ENCODE measurements at places on chromosomes 7 and 10.

DNA sequence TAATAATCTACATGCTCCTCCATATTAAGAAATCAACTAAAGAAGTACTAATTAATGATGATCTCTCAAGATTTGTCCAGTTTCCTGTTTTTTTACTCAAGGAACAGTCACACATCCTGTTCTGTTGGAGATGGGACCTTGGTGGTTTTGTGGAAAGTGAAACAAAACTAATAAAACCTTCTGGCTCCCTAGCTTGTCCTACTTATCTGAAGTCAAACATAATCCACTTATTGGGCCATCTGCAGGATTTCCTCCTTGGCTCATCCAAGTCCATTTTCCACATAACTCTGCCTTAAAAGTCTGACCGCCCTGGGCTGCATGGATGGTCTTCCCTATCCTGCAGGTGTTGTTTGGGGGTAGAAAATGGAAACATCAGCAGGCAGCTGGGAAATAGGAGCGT, 39.4 kb upstream of the TARP start:
- DNase-seq = no peak

DNA sequence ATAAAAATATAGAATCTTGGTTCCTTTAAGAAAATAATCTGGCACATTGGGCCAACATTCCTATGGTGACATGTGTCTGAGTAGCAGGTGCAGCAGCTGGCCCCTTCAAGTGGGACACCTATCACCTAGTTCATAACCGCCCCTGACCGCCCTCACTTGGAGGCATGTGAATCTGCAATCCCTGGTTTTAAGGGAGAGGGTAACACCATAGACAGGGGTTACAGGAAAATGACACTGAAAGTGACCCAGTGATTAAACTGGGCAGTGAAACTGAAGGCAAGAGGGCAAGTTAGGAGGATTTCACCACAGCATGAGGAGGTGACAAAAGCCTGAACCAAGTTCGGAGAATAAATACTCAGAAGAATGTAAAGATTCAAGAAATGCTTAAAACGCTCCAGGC, 1.1 kb downstream of the RSU1 start:
- no peak for DNase-seq

DNA sequence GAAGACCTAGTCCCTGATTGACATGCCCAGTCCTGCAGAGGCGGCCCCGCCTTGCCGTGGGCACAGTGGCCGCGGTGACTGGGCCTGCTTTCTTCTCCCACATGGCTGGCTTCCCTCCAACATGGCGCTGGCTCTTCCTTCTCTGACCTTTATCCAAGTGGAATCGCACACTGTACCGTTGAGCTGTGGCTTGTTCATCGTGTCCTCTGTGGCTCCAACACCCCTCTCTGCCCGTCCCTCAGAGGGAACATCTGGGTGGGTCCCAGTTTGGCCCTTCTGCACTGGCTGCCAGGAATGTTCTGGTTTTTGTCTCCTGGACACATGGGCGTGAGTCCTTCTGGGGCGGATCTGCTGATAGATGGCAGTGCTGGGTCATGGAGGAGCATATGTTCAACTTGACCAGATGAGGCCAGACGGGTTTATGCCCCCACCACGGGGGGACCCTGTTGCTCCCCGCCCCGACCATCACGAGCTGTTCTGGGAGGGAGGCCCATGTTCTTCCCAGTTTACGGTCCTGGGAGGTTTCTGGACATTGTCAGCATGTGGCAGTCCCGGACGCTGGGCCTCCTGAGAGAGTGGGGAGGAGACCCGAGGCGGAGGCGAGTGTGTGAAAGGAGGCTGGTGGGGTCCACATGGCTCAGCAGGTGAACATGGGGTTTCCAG, 63.5 kb downstream of the LHPP start:
- DNase-seq = no peak

DNA sequence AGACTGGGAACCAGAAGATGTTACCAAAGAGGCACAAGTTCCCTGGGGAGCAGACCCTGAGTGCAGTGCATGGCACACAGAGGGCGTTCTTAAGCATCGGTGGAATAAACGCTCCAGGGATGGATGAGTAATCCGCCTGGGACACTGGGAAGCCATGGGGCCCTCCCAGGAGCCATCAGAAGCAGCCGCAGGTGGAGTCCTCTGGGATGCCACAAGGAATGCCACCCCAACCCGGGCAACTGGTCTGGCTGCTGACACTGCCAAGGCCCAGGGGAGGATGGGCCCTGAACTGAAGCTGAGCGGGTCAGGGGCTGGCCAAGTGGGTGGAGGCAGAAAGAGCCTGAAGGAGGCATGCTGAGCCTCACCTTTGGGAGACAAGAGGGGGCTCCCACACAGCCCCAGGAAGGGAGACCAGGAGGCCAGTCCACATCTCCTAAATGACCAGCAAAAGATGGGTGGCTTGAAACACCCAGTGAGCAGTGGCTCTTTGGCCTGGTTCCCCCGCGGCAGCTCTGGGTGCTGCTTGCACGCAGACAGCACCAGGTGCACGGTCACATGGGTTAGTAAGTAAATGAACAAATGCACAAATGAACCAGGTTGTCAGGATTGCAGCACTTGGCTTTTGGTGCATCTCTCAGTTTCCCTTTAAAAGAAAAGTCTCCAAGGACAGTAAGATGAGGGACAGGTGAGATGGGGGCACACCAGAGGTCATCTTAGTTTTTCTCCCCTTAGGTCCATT, 141.3 kb upstream of the ZMIZ1 start:
- DNase-seq = no peak

DNA sequence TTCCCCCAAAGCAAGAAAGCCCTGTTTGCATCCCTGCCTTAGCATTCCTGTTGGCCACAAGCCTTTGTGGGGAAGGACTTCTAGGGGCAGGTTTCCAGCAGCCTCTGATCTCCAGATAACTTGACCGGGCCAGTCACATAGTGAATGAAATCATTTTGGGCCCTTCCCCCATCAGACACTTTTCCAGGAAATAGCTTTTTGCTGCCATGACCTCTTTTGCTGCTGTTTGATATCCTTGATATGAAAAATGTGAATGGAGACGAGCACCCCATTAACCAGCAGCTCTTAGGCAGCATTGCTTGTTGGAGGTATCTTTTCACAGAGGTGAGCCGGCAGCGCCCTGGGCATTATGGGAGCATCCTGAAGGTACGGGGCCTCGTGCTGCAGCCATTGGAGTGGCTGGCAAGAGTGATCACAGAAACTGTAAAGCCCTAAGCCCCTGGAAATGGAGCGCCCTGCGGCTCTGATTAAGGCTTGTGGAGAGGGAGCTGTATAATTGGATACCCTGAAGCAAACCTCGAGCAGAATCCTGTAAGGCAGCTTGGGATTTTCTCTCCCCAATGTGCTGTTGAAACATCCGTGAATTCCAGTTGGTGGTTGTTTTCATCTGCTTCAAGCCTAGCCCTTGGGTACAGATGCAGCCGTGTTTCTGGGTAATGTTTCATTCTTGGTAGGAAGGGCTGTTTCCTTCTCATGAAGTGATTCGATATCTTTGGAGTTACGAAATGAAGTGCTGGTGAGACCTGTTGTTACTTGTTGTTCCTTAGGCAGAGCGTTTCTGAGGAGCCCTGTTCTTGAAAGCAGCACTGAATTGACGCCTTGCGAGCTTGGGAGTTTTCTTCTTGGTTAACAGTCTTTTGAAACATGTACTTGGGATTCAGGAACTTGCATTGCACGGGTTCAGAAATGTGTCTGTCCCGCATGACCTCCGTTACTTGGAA, 179.0 kb downstream of the PTEN start:
- no peak for DNase-seq
